ENCODE measurements at places on chromosomes 11 and 22. TPM values are rescaled to one million over a fixed set of nuclear protein-coding genes. Genes with fewer than 3 reads are reported as not detected.
A peak's percentile ranks its signal among the peaks of the same experiment; 100 is the strongest.

The PATE1 gene
- not detected for total RNA-seq

GRCh38 chr11:61042961-61043540, 59.2 kb upstream of the CD5 start:
- no peak for DNase-seq

The RASD2 gene
- total RNA-seq: 8.7 TPM

GRCh38 chr22:41217553-41218157, 12.5 kb downstream of the L3MBTL2 start:
- DNase-seq: peak; percentile 64

- DNase-seq: no peak
Measured at GRCh38 chr11:45777127-45777969, 27.6 kb upstream of the SLC35C1 start.

- no peak for DNase-seq
Measured at GRCh38 chr11:10722307-10722706, 28.7 kb upstream of the CTR9 start.
